T1000 (cell line): ENCODE measurements at places on chromosomes 5 and 9.
A peak's percentile ranks its signal among the peaks of the same experiment; 100 is the strongest.

GRCh38 chr5:19753579-19753978 lies 234.4 kb downstream of the CDH18 start:
- no peak for DNase-seq

GRCh38 chr5:73355108-73355507 lies 93.5 kb downstream of the FOXD1 start:
- DNase-seq, result no peak

DNA sequence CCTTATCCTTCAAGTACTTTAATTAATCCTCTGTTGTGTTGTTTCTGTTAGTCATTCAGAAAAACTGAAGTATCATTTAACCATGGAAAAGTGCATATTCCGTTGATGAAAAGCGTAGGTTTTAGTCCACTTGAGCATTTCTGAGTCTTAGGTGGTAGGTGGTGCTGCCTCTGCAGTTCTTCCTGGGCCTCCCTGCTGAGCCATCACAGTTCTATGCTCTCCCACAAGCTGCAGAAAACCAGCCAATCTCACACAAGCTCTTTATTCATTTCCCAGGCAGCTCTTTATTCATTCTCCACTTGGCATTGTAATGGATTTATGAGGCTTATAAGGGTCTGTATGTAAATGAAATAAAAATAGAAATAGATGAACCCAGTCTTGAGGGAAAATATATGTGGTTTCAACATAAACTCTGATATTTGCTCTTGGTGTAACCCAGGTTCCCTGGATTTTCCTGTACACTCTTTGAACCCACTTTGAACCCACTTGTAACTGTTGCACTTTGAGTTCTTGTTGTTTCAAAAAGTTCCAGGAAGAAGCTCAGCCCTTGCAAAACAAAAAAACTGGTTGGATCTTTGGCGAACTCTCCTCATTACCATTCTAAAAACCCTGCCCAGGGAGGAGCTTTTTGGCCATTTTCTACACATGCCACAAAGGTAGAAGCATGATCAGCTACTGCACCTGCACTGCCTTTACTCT lies 56.0 kb downstream of the ZNF510 start:
- no peak for DNase-seq

DNA sequence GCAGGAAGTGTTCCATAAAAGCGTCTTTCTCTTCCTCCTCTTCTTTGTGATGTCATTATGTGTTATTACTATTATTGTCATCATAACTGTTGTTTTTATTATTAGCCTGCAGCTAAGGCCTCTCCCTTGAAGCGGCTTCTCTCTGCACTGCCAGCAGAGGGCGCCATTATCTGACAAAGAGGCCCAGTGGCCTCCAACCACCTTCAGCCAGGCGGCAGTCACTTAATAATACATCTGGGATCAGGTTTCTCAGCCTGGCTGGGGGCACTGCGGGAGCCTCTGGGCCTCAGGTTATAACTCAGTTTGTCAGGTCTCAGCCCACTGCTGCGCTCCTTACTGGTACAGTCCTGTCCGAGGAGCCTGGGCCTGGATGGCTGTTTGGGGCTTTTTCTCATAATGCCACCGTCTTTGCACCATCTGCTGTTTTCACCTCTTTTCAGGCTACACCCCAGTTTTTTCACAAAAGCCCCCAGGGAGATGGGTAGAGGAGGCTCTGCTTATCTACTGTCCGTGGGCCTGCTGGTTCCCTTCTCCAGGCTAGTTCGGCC lies 281.9 kb downstream of the NSG2 start:
- DNase-seq, result peak; percentile 75

GRCh38 chr9:136728548-136729123 lies 14.1 kb downstream of the LCN10 start:
- no peak for DNase-seq

DNA sequence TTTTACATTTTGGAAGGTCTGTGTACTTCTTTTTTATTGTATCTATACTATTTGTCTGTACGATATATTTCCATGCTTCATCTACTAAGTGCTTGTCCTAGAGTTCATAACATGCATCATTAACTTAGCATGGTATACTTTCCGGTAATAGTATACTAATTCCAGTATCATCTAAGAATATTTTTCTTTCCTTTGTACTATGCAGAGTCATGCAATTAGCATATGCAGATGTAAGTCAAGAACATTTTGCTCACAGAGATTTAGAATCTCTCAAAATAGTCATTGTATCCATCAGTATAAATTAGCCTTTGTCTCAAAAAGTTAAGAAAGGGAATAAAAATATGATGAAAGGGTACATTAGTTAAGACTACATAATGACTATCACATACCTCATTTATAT lies 770.4 kb upstream of the GRAMD2B start:
- DNase-seq, result no peak

DNA sequence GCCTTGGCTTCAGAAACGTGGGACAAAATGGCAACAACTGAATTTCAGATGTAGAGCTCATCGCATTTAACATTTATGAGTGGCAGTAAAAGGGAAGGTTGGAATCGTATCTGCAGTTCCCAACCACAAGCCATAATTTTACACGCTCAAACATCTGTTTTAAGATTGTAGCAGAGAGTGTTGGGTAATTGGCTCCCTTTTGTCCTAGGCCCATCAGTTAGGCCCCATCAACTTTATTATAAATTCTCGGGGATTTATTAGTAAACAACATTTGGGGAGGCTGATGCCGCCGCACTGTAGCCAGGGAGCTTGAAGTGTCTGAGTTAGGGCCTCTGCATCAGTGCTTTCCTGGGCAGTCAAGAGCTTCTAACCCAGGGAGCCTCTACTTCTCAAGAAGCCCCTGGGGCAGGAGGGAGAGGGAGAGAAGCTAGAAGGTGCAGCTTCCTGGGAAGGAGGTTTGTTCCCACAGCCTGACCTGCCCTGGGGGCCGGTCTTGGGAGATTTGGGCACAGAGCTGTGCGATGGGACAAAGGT lies 66.2 kb downstream of the HSPA4 start:
- DNase-seq, result no peak

DNA sequence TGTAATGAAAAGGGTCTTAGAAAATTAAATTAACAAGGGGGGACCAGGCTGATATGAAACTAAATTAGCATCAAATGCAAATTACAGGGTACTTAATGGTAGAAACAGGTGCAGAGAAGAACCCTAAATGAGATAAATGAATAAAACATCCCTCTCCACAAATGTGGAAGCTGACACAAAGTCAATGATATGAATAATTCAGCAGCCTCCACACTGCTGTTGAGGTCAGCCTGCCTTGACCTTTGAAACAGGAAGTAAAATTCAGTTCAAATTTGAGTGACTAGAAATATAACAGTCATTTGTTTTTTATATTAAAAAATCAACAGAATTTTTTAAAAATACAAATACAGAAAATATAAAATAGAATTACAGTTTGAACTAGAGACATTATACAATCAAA lies 40.0 kb downstream of the EBF1 start:
- no peak for DNase-seq

DNA sequence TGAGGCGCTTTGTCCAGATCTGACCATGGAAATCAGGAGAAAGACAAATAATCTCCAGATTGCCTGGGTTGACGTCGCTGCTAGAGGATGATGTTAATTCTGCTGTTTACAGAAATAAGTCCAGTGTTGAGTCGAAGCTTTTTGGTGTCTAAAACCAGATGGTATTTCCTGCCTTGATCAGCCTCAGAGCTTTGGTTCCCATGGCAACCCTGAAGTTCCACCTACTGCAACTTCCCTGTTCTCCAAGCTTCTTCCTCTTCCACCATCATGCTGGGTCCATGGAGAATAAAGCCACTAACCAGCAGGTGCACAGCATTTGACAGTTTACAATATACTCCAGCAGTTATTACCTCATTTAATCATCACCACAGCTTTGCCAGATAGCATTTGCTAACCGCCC lies 18.0 kb upstream of the GABBR2 start:
- no peak for DNase-seq

GRCh38 chr9:87354147-87354546 lies 143.5 kb upstream of the DAPK1 start:
- DNase-seq, result no peak

GRCh38 chr9:135950135-135950682 lies 11.0 kb downstream of the UBAC1 start:
- no peak for DNase-seq

DNA sequence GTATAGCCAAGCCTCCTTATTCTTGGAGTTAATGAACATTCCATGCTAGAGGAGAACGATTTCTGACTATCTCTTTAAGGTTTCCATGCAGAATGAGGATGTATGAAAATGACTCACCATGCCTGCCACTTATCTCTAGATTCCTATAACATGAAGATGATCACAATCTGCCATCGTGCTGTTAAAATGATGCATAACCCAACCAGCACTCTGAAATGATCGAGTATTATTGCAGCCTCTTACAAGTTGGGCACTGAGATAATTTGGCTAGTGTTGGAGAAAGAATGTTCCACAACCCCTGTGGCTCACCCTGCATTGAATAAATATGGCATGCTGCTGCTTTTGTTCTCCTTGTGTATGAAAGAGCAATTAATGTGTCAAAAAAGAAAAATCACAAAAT lies 1143.6 kb upstream of the WWC1 start:
- no peak for DNase-seq

GRCh38 chr9:121633119-121633714 lies 18.2 kb upstream of the DAB2IP start:
- DNase-seq, result no peak

DNA sequence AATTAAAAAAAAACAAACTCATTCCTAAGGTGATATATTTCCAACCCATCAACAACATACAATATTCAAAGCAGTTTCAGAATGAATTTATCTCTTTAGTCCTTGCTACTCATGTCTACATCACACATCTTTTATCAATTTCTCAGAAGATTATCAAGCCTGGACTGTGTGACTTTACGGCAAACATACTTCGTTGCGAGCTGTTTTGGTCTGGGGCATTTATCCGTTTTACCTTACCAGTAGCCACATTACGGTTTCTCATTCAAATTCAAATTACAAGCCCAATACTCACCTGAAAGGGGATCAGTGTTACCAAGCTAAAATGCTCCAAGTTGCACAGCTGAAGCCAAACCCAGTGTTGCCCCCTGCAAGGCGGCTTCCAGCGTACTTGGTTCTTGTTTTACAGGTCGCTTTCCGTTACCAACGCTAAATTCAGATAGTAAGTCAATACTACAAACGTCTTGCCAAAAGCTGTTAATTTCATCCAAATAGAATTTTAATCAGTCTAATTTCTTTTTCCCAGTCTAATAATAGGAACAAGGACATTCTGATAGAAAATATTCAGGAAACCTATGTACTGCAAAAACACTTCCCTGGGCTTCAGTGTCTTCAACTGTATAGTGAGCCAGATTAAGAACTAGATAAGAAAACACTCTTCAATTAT lies 1.8 kb downstream of the HNRNPH1 start:
- no peak for DNase-seq

- DNase-seq, result no peak
Measured at GRCh38 chr5:170747851-170748250, 35.7 kb upstream of the GABRP start.

- DNase-seq, result no peak
Measured at GRCh38 chr9:82993856-82994605, 68.9 kb downstream of the RASEF start.

GRCh38 chr9:129139233-129139992 lies 28.2 kb downstream of the PTPA start:
- peak; percentile 62 for DNase-seq

GRCh38 chr9:110065532-110065931 lies 142.4 kb downstream of the C9orf152 start:
- no peak for DNase-seq

- DNase-seq, result no peak
Measured at GRCh38 chr5:33048315-33048714, 337.2 kb downstream of the NPR3 start.

GRCh38 chr5:142694092-142694856 lies 8.4 kb upstream of the FGF1 start:
- DNase-seq, result no peak

DNA sequence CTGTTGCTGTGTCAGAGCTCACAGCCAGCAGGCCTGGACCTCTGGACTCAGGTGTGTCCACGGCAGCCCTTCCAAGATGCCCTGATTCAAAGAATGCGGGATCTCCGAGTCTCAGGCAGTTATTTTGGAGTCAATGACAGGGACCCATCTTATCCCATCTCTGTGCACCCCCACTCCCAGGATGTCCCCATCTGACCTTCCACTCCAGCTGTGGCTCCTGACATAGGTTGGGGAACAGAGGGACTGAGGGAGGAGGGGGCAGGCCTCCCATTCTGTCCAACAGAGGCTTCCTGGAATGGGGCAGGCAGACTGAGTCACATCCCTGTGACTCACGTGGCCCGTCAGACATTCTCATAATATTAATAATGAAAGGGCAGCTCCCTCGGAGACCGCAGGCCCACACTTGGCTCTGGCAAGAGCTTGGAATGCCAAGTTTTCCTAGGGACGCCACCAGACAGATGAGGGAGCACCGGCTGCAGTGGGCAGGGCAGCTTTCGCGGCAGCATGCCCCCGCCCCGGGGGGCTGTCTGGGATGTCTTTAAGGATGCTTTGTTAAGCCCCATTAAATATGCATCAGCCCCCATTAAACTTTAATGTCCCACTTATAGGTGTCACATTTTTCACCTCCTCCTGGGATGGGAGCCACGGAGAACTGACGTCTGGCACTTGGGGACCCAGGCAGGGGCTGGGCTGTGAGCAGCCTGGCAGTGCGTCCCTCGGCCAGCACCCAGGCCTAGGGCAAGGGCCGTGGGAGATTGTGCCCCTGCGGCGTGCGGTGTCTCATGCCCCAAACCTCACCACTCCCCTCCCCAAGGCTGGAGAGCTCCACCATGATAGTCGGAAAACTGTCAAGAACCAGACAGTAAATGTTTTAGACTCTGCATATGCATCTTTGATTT lies 23.6 kb upstream of the FIBCD1 start:
- DNase-seq, result peak; percentile 86

- DNase-seq, result no peak
Measured at GRCh38 chr9:134189145-134189469, 24.7 kb upstream of the RNU6ATAC start.

DNA sequence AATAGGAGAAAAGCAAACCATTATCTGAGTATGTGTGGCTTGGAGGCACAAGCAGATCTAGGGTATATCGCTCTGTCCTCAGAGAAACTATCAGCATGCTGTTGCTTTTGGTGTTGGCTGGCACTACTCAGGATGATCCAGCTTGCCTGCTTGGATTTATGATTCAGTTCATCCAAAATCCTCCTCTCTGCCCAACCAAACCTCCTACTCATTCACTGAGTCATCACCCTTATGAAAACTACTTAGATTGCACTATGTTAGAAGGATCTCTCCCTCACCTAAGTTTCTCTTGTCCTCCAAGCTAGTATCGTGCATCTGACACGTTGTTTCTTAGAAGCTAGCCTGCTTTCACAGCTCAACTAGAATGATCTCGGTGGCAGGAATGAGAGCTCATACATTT lies 14.2 kb upstream of the ZBED3 start:
- peak; percentile 3 for DNase-seq
